ENCODE measurements at places on chromosomes 1 and 21. TPM values are rescaled to one million over a fixed set of nuclear protein-coding genes. Genes with fewer than 3 reads are reported as not detected.

- no peaks in the 10 kb centered on the region for H3K36me3 ChIP-seq
- H3K27me3 ChIP-seq, result no peaks in the 10 kb centered on the region
- H3K27ac ChIP-seq, result no peak overlapping the region
- H3K4me1 ChIP-seq, result no peaks in the 10 kb centered on the region
These were observed 268.0 kb downstream of the TGFB2 start for GRCh38 chr1:218613105-218613504.

The LCE1A gene
- not detected for polyA plus RNA-seq

The COL16A1 gene
- 8.3 TPM for polyA plus RNA-seq

DNA sequence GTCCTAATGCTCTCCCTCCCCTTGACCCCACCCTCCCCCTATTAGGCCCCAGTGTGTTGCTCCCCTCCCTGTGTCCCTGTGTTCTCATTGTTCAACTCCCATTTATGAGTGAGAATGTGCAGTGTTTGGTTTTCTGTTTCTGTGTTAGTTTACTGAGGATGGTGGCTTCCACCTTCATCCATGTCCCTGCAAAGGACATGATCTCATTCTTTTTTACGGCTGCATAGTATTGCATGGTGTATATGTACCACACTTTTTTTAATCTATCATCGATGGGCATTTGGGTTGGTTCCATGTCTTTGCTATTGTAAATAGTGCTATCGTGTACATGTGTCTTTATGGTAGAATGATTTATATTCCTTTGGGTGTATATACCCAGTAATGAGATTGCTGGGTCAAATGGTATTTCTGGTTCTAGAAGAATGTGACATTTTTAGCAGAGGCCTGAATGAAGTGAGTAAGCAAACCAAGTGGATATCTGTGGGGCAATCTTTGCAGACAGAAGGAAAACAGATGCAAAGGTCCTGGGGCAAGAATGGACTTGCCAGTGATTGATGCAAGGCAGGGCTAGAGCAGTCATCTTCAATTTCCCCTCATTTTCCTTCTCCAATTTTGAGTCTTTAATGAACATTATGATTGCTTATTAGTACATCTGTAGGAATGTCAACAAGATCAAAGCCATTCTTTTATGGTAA is 50.2 kb downstream of the UBE4B start:
- H3K27ac ChIP-seq, result no peak overlapping the region
- H3K36me3 ChIP-seq, result no peaks in the 10 kb centered on the region
- H3K27me3 ChIP-seq, result no peaks in the 10 kb centered on the region
- no peak for DNase-seq
- H3K4me1 ChIP-seq, result no peaks in the 10 kb centered on the region

- no peaks in the 10 kb centered on the region for H3K27me3 ChIP-seq
- no peak for DNase-seq
- no peaks in the 10 kb centered on the region for H3K36me3 ChIP-seq
- H3K4me3 ChIP-seq, result no peak overlapping the region
- H3K4me1 ChIP-seq, result no peaks in the 10 kb centered on the region
These were observed 8.8 kb downstream of the ETV3L start for GRCh38 chr1:157090771-157091170.

- H3K27me3 ChIP-seq, result peaks cover 3% of the 10 kb centered on the region
- H3K36me3 ChIP-seq, result no peaks in the 10 kb centered on the region
- DNase-seq, result no peak
These were observed 102.0 kb upstream of the COA6 start for GRCh38 chr1:234271243-234271606.

The GIPC2 gene
- 2.9 TPM for polyA plus RNA-seq

- no peak overlapping the region for H3K27ac ChIP-seq
- no peaks in the 10 kb centered on the region for H3K27me3 ChIP-seq
- H3K36me3 ChIP-seq, result no peaks in the 10 kb centered on the region
- DNase-seq, result no peak
- H3K4me3 ChIP-seq, result peak overlapping the region; percentile 24
These were observed 125.3 kb upstream of the CACYBP start for GRCh38 chr1:174874331-174875053.

The RIPPLY3 gene
- 0.03 TPM for polyA plus RNA-seq

DNA sequence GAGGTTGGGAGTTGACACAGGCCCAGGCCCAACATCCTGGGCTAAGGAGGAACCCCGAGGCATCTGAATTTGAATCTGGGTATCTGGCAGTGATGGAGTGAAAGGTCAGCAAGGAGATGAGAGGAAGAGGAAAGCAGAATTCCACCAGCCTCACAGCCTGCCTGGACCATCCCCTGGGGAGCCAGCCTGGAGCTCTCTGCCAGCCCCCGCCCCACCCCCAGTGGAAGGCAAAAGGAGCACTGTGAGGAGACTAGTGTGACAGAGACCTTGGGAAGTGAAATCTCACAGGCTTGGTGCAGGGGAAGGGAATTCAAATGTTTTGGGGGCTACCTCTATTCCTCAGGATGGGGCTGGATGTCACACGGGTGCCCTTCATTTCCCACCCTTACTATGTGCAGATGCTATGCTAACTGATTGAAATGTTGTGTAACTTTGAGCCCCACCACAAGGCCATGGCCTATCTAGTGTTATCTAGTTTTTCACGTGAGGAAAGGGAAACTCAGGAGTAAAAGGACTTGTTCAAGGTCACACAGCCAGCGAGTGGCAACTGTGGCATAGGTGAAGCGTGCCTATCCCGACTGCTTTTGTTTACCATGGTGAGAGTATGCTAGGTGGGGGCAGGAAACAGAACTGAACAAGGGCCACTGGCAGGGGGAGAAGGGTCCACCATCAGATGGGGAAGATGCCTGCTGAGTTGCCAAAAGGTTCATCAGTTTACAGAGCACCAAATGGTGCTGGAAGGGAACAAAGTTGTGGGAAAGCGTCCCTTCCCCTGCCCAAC is 29.8 kb downstream of the AHDC1 start:
- DNase-seq, result peak; percentile 47
- H3K4me3 ChIP-seq, result no peak overlapping the region
- H3K27ac ChIP-seq, result peak overlapping the region; percentile 96
- H3K36me3 ChIP-seq, result no peaks in the 10 kb centered on the region
- peaks cover 89% of the 10 kb centered on the region for H3K4me1 ChIP-seq
